ENCODE measurements at places on chromosomes 2 and 18. TPM values are rescaled to one million over a fixed set of nuclear protein-coding genes. Genes with fewer than 3 reads are reported as not detected.

DNA sequence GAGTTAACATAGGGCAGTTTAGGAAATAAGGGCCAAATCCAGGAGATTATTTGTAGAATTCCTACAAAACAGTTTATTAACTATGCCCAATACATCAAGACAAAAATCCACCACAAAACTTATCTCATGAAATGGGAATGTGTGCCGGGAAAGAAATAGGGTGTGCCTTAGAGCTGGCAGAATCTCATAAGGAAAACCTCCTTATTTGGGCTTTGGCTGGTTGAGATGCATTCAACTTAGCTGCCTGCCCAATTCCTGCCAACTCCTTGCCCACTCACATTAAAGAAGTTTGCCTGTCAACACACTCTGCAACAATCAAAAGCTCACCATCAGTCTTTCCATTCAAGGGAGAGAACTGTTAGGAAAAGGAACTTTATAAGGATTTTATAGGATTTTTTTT is 500.6 kb downstream of the SATB2 start:
- DNase-seq: no peak

GRCh38 chr18:36526611-36527010 is 229.1 kb downstream of the FHOD3 start:
- DNase-seq: no peak

DNA sequence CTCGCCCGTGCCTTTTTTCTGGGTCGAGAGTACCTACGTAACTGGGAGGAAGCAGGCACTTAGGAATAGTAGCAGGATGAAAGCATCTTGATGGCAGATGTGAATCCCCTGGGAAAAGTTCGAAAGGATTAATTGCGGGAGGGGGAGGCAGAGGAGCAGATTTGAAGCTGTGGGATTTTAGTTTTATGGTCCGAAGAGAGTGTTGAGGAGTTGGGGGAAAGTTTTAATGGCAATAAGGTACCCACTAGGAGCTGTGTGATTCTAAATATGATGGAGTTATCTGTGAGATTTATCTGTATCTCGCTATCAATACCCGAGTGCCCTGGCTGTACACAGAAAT is 1.1 kb downstream of the AGFG1 start:
- no peak for DNase-seq

GRCh38 chr2:196640031-196640548 is 575 bp downstream of the CCDC150 start:
- no peak for DNase-seq

- DNase-seq: no peak
Measured at GRCh38 chr2:3451926-3452671, 67.2 kb downstream of the ADI1 start.

DNA sequence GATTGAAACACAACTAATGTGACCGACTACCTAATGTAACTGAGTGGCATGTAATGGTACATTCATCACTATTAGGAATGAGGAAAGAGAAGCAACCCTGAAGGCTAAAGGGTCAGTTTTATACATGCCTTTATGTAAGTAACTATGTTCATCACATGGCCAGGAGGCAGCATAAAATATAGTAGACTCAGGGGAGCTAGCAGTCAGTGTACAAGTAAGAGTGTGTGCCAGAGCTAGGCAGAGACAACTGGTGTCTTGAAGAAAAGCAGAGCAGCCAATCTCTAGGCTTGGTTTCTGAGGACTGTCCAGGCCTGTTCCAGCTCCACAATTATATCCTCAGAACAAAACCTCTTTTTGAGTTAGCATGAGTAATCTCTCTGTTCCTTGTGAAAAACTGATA is 18.1 kb downstream of the SMAD2 start:
- no peak for DNase-seq

GRCh38 chr18:6352275-6352674 is 62.4 kb downstream of the L3MBTL4 start:
- DNase-seq: no peak

- DNase-seq: no peak
Measured at GRCh38 chr2:219675221-219675620, 47.8 kb downstream of the SLC4A3 start.

GRCh38 chr2:40824278-40824677 is 372.4 kb upstream of the SLC8A1 start:
- no peak for DNase-seq

GRCh38 chr2:70657246-70657645 is 103.6 kb upstream of the TGFA start:
- DNase-seq: no peak

- no peak for DNase-seq
Measured at GRCh38 chr2:230537531-230537976, 121.6 kb downstream of the SP100 start.

GRCh38 chr2:117770730-117771129 is 43.8 kb upstream of the DDX18 start:
- no peak for DNase-seq

DNA sequence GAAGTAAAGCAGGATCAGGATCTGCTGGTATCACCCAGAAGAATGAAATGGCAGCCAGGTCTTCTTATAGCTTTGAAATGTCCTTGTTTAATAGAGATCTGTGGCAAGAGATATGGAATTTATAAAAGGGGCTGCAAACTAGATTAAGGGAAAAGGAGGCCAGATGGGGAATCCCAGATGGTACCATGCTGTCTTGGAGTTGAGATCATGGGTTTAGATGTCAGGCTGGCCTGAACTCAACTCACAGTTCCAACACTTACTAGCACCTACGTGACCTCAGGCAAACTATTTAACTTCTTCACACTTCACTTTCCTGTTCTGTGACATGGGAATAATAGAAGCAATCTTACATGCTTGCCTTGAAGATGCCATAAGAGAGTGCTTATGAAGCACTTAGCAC is 188.2 kb downstream of the ALK start:
- DNase-seq: no peak

Gene ST8SIA5
- 16.0 TPM for total RNA-seq

Gene CNDP1
- not detected for total RNA-seq

Gene PROKR1
- total RNA-seq: not detected

Gene STARD6
- not detected for total RNA-seq

All from right cardiac atrium (tissue), 5 donors.